ENCODE measurements at places on chromosomes 13 and 19.

GRCh38 chr19:18657590-18658365, 20.9 kb downstream of the KLHL26 start:
- peak overlapping the region; percentile 30 for H3K4me3 ChIP-seq
- no peak for DNase-seq
- H3K27me3 ChIP-seq = peaks cover 12% of the 10 kb centered on the region
- H3K36me3 ChIP-seq = no peaks in the 10 kb centered on the region

- H3K36me3 ChIP-seq = no peaks in the 10 kb centered on the region
- H3K4me1 ChIP-seq = no peaks in the 10 kb centered on the region
- H3K4me3 ChIP-seq = no peak overlapping the region
- H3K27ac ChIP-seq = no peak overlapping the region
Measured at GRCh38 chr19:51246164-51246552, 4.7 kb upstream of the SIGLECL1 start.

GRCh38 chr13:30789166-30789862, 54.0 kb downstream of the ALOX5AP start:
- DNase-seq = no peak
- no peak overlapping the region for H3K27ac ChIP-seq
- no peak overlapping the region for H3K4me3 ChIP-seq
- H3K4me1 ChIP-seq = peaks cover 16% of the 10 kb centered on the region

DNA sequence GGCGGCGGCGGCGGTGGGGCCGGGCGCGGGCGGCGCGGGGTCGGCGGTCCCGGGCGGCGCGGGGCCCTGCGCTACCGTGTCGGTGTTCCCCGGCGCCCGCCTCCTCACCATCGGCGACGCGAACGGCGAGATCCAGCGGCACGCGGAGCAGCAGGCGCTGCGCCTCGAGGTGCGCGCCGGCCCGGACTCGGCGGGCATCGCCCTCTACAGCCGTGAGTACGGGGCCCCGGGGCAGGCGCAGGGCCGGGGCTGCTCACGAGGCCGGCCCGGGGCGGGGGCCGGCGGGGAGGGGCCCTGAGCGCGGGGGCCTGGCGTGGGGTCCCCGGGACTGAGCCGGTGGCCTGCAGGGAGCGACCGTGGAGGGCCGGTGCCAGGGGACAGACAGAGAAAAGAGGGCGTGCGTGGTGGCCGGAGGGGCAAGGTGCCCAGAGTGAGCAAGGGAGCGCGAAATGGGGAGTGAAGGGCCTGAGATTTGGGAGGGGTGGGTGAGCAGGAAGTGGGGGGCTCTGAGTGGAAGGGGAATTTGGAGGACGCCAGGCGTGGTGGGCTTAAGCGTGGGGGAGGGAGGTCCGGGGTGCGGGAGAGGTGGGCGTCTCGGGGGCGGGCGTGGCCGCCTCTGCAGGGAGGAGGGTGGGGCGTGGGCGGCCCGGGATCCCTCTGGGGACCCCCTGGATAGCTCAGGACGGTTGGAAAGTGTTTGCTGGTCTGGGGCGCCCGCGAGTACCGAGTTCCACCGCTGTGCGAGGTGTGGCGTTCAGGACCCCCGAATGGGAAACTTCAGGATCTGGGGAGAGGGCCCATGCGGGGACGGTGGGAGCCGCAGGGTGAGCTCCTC, 575 bp downstream of the CARM1 start:
- H3K27ac ChIP-seq = peak overlapping the region; percentile 90
- peaks cover 56% of the 10 kb centered on the region for H3K4me1 ChIP-seq

GRCh38 chr13:30934803-30935202, 2.3 kb downstream of the TEX26 start:
- no peak overlapping the region for H3K27ac ChIP-seq
- no peaks in the 10 kb centered on the region for H3K36me3 ChIP-seq
- H3K4me3 ChIP-seq = no peak overlapping the region
- H3K4me1 ChIP-seq = peaks cover 42% of the 10 kb centered on the region

DNA sequence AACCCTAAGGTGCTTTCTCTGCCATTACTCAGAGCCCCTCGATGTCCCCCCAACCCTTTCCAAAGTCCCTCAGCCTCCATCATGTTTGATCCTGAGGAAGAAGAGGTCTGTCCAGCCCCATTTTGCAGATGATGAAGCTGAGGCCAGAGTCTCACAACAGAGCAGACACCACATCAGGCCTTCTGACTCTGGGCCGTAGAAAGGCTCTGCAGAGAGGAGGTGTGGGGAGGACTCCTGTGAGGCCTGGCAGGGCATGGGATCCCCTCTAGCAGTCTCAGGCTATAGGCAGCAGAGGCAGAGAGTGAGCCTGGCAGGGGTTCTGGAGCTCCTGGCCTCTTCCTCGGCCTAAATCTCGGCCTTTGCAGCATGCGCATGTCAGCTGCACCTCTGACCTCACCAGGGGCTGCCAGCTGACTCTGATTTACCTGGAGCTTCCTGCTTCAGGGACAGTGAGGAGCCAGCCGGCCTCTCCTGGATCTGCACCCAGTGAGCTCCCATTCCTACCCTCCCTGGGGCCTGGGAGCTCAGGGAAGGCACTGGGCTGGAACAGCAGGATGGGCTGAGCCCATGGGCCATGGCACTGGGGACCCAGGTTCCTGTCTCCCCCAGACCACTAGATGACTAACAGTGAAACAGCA, 41.7 kb upstream of the VSTM2B start:
- H3K36me3 ChIP-seq = peaks cover 31% of the 10 kb centered on the region
- peaks cover 47% of the 10 kb centered on the region for H3K4me1 ChIP-seq
- peaks cover 8% of the 10 kb centered on the region for H3K27me3 ChIP-seq
- DNase-seq = no peak
- no peak overlapping the region for H3K4me3 ChIP-seq

DNA sequence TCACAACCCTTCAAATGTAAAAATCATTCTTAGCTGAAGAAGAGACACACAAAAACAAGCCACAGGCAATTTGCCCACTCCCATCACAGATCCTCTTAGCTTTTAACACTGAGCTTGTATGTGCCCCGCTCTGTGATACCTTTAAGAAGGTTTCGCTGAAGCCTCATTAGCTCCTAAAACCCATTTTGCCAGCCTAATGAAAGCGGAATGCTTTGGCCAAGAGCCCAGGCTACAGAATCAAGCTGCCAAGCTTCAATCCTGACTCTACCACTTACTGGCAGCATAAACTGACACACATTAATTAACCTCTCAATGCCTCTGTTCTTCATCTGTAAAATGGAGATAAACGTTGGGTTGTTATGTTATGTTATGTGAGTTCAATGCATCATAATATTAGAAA, 10.5 kb downstream of the ZNF112 start:
- peaks cover 4% of the 10 kb centered on the region for H3K27me3 ChIP-seq
- H3K4me1 ChIP-seq = no peaks in the 10 kb centered on the region
- H3K36me3 ChIP-seq = peaks cover 98% of the 10 kb centered on the region
- H3K27ac ChIP-seq = no peak overlapping the region

DNA sequence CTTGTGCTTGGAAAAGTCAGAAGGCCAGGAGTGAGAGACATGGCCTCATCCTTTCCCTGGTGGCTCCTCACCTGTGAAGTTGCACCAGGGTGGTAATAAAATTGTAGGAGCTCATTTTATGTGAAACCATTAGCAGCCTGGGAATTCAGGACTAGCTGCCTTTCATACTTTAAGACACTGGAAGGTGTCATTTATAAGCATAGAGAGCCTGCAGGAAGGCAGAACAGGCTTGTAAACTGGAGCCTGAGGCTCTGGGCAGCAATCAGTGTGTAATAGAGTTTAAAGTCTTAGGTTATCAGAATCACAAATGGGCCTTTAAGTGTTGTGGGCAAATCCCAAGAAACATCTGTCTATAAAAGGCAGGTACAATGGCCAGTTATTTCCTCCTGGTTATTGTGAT, 127.2 kb downstream of the TM9SF2 start:
- peaks cover 52% of the 10 kb centered on the region for H3K4me1 ChIP-seq
- peaks cover 4% of the 10 kb centered on the region for H3K27me3 ChIP-seq
- H3K4me3 ChIP-seq = no peak overlapping the region
- no peak for DNase-seq
- peaks cover 23% of the 10 kb centered on the region for H3K36me3 ChIP-seq
- H3K27ac ChIP-seq = peak overlapping the region; percentile 49

DNA sequence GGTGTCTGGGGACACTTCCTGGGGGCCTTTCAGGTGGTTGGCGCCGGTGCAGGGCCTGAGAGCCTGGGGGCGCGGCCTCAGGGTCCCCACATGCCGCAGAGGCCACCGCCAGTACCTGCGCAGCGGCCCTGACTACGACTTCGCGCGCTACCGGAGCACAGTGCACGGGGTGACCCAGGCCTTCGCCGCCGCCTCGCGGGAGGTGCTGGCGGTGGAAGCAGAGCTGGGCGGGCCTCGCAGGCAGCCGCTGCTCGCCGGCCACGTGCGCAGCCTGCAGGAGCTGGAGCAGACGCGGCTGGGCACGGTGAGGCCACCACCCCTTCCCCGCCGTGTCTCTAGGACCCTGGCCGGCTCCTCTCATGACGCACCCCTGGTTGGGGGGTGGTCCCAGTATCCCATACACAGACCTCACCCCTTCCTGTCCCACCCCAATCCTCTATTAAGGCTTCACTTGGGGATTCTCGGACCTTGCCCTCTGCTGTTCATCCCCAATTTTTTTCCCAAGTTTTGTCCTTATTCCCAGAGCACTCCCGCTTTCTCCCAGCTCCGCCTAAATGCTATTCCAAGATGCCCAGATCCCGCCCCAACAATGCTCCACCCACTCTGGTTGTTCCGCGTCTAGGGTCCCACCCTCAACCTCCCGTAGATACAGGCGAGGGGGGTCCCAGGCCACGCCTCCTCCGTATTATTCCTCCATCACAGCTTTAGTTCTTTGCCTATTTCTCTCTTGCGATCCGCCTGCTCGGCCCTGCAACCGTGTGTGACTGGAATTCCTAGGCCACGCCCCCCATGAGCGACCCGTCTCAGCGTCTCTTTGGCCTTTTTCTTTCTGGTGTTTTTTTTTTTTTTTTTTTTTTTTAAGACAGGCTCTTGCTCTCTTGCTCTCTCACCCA, 1.0 kb downstream of the REX1BD start:
- peaks cover 37% of the 10 kb centered on the region for H3K4me1 ChIP-seq
- peak overlapping the region; percentile 85 for H3K4me3 ChIP-seq
- no peaks in the 10 kb centered on the region for H3K36me3 ChIP-seq
- DNase-seq = peak; percentile 75
- peaks cover 18% of the 10 kb centered on the region for H3K27me3 ChIP-seq

DNA sequence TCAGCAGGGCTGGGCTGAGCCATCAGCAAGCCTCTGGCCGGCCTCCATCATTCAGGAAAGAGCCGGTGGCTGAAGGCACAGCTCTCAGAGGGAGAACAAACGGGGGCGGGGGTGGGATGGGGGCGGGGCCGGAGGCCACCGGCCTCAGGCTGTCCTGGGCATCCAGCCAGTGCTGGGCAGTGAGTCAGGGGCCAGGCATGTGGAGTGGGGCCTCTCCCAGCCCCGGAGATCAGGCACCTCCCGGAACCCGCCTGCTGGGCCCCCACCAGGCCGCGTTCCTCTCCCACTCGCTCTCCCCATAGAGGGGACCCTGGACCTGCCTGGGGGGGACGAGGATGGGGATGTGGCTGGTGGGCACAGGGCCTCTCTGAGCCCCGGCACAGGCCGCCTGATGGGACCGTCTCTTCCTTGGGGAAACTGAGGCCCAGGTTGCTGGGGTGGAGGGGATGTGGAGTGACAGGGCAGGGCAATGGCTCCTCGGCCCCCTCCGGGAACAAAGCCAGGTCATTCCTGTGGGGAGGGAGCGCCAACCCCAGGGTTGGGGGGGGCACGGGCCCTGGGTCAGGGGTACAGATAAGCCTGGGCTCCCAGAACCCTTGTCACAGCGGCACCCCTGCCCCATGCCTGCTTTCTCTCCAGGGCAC, 12.9 kb downstream of the SPC24 start:
- H3K27me3 ChIP-seq = no peaks in the 10 kb centered on the region
- peaks cover 38% of the 10 kb centered on the region for H3K4me1 ChIP-seq
- DNase-seq = peak; percentile 40
- peaks cover 22% of the 10 kb centered on the region for H3K36me3 ChIP-seq
- H3K27ac ChIP-seq = no peak overlapping the region
- no peak overlapping the region for H3K4me3 ChIP-seq

DNA sequence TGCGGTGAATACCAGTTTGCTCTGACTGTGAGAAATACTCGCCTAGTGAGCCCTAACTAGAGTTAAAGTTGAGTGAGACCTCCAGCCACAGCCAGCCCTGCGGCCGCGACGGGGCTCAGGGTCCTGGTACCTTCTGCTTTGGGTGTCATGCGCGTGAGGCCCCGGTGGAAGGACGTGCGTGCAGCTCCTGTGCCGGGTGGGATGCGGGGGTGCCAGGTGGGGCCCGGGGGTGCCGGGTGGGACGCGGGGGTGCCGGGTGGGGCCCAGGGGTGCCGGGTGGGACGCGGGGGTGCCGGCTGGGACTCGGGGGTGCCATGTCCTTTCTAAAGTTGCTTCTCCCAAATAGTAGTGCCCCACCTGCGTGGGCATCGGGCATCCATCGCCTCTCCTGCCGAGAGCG, 8.5 kb upstream of the TMPRSS9 start:
- H3K4me1 ChIP-seq = no peaks in the 10 kb centered on the region
- DNase-seq = no peak
- H3K27me3 ChIP-seq = no peaks in the 10 kb centered on the region
- no peak overlapping the region for H3K4me3 ChIP-seq
- H3K27ac ChIP-seq = no peak overlapping the region

- H3K27ac ChIP-seq = no peak overlapping the region
- no peak overlapping the region for H3K4me3 ChIP-seq
- no peaks in the 10 kb centered on the region for H3K36me3 ChIP-seq
- peaks cover 4% of the 10 kb centered on the region for H3K4me1 ChIP-seq
Measured at GRCh38 chr19:51070334-51071094, 5.6 kb upstream of the KLK13 start.

GRCh38 chr13:104414771-104415170, 1348.6 kb upstream of the SLC10A2 start:
- no peak overlapping the region for H3K4me3 ChIP-seq
- no peaks in the 10 kb centered on the region for H3K36me3 ChIP-seq
- H3K27me3 ChIP-seq = no peaks in the 10 kb centered on the region
- no peak overlapping the region for H3K27ac ChIP-seq
- DNase-seq = no peak

DNA sequence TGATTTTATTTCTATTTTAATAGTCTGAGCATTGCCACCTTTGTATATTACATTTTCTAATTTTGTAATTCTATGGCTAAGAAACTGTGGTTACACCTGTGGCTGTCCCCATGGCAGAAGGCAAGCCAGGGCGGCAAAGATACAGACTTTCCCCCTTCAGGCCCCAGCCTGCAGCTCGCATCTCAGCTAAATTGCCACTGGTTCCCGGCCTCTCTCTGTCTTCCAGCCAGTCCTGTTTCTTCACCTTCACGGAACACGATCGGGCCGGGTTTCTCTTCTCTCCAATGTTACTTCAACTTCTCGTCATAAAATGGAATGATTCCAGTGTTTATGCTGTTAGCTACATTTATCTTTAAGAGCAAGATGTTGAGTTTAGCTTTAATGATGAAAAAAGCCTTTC, 124.5 kb upstream of the ZNF507 start:
- DNase-seq = no peak
- no peaks in the 10 kb centered on the region for H3K36me3 ChIP-seq
- peaks cover 21% of the 10 kb centered on the region for H3K4me1 ChIP-seq
- peaks cover 49% of the 10 kb centered on the region for H3K27me3 ChIP-seq
- H3K4me3 ChIP-seq = no peak overlapping the region

DNA sequence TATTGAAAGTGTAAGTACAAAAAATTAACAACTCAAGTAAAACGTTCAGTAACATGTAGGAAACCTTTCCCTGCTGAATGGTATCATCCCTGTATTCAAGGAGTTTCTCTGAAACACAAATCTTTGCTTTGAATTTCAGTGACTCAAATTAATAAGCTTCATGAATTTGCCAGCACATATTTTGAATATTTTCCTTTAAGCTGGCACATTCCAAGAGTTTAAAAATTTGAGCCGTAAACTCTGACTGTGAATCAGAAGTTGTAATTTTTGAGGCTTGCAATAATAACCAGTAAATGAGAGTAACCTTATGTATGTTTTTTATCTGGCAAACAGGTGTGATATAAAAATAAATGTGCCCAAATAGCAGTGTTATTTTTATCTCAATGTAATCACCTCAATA, 1722.6 kb upstream of the PRR20A start:
- no peak overlapping the region for H3K4me3 ChIP-seq
- H3K27me3 ChIP-seq = no peaks in the 10 kb centered on the region
- no peak overlapping the region for H3K27ac ChIP-seq
- DNase-seq = no peak
- no peaks in the 10 kb centered on the region for H3K4me1 ChIP-seq

Data from nephron progenitor cell (in vitro differentiated cells).